ENCODE measurements at places on chromosomes 4 and X.

DNA sequence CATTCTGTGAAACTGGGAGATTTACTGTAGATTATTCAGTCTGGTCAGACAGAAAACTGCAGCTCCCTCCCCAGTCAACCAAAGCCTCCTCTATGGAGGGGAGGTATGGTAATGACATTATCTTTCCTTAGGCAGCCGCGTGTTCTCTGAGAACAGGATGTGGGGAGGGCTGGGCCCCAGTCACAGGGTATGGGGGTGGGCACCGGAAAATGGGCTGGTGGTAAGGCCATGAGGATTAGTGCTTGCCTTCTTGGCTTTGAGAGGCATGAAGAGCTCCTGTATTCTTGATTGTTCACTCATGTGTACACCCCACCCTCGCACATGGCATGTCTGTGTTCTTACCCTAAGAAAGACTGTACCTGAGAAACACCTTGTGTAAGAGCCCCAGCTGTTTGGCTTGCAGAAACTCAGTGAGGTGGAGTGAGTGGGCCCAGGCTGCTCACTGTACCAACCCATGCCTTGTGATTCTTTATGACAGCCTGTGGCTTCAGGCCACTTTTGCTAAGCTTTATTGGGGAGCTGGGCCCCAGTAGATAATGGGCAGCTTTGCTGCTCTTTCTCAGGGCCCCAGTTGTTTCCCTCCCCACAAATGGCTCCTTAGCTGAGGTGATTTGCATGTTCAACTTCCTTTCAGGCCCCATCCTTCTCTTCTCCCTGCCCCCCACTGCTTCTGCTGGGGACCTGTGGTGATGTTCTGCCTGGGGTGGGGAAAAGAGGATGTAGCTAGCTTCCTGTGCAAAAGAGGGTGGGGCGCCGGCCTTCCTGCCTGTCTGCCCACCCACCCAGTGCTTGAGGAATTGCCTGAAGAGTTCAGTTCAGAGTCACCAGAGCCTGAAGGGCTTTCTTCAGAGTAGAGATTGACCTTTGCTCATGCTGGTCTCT lies 30.7 kb downstream of the MSN start:
- peak; percentile 29 for DNase-seq

GRCh38 chrX:4588056-4588455 lies 874.6 kb upstream of the PRKX start:
- no peak for DNase-seq

- DNase-seq = no peak
Measured at GRCh38 chr4:5385741-5386311, 322.5 kb downstream of the EVC2 start.

GRCh38 chr4:147351083-147351787 lies 129.7 kb upstream of the EDNRA start:
- no peak for DNase-seq

GRCh38 chrX:20205927-20206708 lies 60.6 kb downstream of the RPS6KA3 start:
- peak; percentile 19 for DNase-seq

DNA sequence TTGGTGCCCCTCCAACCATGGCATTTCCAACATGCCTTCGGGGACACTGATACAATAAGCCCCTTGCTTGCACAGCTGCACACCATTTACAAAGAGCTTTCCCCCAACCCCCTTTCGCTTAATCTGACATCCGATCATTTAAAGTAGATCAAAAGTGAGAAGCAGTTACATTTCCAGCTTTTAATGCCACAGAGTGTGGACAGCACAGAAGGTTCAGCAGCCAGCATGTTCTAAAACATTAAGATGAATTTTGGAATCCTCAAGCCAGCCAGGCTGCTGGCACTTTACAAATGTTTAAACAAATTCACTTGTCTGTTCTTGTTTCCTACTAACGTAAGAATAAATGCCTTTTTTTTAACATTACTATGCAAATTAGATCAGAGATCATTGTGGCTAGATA lies 284.4 kb upstream of the LDB2 start:
- DNase-seq = no peak

GRCh38 chrX:145751943-145752342 lies 65.7 kb upstream of the SLITRK2 start:
- no peak for DNase-seq

DNA sequence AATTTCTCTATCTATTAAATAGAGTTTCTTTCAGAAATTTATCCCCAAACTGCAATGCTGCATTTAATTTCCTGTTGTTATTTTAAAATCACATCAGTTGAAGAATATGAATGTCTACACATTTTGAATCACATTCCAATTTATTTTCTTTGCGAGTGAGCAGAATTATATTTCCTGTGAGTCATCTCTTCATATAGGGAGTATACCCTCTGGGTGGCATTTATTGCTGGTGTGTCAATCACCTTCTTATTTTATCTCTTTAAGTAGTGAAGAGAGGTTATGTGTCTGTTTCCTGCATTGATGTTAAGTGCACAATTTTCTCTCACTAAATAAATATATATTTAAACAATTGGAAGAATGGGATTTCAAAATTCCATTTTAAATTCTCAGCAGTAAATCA lies 511.0 kb upstream of the ATOH1 start:
- DNase-seq = no peak

GRCh38 chr4:153655928-153656327 lies 28.2 kb upstream of the TLR2 start:
- DNase-seq = no peak

GRCh38 chr4:59945277-59945676 lies 1254.8 kb upstream of the ADGRL3 start:
- DNase-seq = no peak

GRCh38 chrX:11412715-11413623 lies 119.8 kb downstream of the AMELX start:
- no peak for DNase-seq

- DNase-seq = no peak
Measured at GRCh38 chr4:94339779-94340178, 2.9 kb downstream of the HPGDS start.

- no peak for DNase-seq
Measured at GRCh38 chr4:3777033-3777390, 10.8 kb downstream of the ADRA2C start.

DNA sequence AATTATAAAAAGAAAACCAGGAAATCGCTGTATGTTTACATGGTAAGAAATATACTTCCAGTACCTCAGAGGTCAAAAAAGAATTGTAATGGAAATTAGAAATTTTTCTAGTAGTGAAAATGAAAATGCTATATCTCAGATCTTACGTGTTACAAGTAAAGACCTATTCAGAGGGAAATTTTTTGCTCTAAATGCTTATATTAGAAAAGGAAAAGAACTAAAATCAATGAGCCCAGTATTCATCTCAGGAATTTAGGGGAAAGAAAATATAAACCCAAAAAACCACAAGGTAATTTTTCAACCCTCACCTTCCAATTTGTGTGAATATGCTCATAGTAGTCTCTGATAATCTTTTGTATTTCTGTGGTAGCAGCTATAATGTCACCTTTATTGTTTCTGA lies 145.6 kb downstream of the RAP1GDS1 start:
- peak; percentile 3 for DNase-seq

GRCh38 chr4:75662626-75663025 lies 10.6 kb downstream of the G3BP2 start:
- no peak for DNase-seq

Data from GM20000 (cell line).